ENCODE measurements at places on chromosomes 4 and X. TPM values are rescaled to one million over a fixed set of nuclear protein-coding genes. Genes with fewer than 3 reads are reported as not detected.

Gene MSN
- polyA plus RNA-seq, result 227 TPM

Gene PHKA1
- polyA plus RNA-seq, result 5.7 TPM

- DNase-seq, result no peak
Measured at GRCh38 chr4:98524230-98524629, 134.2 kb downstream of the TSPAN5 start.

- DNase-seq, result no peak
Measured at GRCh38 chr4:142776026-142776425, 70.1 kb downstream of the INPP4B start.

DNA sequence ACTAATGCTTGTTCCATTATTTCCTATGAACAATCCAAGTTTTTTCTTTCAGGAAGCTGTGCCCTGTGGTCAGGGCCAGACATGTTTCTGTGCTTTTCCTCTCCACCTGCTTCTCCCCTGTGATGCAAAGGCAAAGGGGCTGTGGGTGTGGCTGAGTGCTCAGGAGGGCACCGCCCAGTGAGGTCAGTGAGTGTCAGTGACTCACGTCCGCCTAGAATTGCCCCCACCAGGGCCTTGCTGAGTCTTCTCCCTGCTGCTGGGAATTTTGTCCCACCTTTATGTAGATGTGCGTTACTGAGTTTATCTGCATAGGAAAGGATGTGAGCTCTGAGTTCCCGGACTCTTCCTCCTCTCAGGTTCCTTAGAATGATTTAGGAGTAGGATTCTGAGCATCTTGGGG is 283.2 kb downstream of the DCHS2 start:
- no peak for DNase-seq

Data from left renal cortex interstitium (tissue), 4 donors.